CD4-positive, alpha-beta T cell treated with Interleukin-12 subunit alpha and Interleukin-12 subunit beta, for 1 hour (primary cell): ENCODE measurements at places on chromosomes 6 and 20.

DNA sequence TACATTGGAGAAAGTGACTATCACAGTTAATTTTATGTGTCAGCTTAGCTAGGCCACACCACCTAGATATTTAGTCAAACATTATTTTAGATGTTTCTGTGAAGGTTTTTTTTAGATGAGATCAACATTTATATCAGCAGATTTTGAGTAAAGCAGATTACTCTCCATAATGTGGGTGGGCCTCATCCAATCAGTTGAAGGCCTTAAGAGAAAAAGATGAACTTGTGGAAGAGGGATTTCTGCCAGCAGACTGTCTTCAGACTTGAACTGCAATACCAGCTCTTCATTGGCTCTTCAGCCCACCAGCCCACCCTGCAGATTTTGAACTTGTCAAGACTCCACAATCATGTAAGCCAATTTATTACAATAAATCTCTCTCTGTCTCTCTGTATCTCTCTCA, 25.1 kb upstream of the FBXO30 start:
- DNase-seq = no peak

DNA sequence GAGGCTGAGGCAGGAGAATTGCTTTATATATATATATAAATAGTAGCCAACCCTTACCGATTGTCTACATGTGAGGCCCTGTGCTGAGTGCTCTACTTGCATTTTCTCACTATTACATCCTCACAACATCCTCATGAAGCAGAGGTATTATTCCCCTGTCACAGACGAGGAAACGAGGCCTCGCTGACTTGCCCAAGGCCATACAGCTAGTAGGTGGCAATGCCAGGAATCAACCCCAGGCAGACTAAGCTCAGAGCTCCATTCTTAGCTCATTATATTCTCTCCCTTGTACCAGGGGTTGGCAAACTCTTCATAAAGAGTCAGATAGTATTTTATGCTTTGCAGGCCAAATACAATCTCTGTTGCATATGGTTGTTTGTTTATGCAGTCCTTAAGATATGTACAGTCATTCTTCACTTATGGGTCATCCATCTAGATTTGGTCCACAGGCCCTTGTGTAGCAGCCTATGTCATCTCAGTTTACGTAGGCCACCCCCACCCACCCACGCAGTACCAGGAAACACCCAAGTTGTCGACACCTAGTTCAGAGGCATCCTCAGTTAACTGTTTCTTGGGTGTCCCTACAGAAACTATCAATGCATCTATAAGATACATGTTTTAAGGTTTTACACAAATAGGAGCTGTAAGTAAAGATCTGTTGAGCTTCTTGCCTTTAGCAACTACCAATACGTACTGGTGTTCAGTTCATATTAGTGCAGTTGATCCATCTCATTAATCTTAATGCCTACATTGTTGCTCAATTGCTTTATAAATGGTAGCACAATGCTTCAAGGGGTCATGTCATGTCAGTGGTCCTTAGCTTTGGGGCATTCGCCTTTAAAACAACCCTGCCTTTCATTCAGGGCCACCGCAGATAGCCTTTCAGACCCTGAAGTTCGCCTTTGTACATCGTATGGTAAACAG, 3.0 kb downstream of the CASS4 start:
- DNase-seq = peak; percentile 53

DNA sequence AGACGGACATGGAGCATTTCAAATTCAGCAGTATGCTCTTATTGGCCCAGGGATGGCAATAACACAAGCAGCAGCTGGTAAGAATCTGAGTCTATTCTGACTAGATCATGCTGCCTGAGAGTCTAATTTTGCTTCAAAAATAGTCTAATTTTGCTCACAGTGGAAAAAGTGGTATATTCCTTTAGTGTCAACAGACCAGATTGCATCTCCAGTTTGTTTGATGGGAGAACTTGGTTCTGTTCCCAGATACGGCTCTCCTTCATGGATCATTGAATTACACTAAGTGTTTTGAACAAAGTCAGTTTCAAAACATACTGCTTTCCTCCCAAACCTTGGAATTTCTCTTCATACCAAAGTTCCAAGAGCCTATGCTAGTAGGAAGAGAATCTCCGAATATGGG, 586.1 kb downstream of the RNF144B start:
- no peak for DNase-seq

DNA sequence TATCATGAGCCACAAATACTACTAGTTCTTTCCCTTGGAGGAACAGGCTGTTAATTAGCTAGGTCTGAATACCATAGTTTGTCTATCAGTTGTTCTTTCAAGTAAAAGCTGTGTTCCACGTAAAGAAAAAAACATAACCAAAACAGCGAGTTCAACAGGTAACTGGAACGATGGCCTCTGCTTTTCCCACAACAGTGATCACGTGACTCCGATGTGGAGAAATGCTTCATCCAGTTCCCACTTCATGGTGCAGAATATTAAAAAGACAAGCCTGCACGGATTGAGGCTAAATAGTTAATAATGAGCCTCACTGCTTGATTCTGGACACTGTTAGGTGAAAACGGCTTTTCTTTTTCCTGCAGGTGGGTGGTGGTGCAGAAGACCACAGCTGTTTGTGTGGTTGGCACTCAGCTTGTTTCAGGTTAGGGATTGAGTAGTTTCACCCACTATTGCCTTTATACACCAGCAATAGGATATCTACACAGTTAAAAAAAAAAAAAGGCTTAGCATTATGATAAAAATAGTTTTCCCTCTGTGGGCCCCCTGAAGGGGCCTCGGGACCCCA, 88.1 kb downstream of the DACT2 start:
- DNase-seq = no peak

DNA sequence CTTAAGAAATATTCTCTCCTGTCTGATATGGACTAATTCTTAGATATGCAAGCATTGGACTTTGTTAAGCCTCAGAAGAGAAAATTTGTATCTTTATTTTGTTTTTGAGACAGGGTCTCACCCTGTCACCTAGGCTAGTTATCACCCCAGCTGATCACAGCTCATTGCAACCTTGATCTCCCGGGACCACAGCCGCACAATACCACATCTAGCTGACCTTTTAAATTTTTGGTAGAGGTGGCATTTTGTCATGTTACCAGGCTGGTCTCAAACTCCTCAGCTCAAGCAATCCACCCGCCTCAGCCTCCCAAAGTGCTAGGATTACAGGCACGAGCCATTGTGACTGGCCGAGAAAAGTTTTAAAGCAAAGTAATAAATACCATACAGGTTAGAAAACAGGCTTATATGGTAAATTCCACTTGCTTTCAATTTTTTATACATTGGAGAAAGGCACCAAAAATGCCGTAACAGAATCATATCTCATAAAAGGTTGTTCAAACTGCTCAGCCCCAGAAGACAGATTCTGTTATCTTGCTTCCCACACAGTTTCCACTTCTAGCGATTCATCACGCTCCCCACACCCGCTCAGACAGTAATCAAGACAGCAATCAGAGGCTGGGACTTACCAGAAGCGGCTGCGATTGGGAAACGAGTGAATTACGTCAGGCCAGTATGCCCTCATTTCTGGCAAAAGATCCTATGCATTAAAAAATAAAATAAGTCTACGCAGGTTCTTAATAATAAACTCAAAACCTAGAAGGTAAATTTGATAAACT, 13.8 kb downstream of the RNASET2 start:
- peak; percentile 58 for DNase-seq

DNA sequence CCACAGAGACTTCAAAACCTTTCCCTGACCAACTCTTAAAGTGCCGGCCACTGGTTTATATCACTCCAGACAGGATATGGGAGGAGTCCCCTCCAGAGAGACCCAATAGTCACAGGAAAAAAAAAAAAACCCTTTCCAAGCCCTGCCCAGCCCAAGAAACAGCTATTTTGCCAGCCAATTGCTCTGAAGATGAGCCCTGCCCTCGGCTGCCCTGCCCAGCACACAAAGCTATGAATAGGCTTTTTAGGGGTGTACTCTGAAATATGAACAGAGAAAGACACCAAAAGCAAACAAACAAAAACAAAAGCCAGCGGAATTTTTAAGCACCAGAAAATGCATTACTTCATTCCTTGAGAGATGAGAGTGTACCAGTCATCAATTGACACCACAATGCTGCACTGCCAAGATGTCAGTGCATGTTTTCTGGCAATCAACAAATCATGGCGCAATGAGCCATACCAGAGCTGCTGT, 275.1 kb downstream of the C6orf118 start:
- DNase-seq = no peak

GRCh38 chr6:11096109-11096508, 2.5 kb downstream of the SMIM13 start:
- peak; percentile 17 for DNase-seq

GRCh38 chr6:150813993-150814359, 51.5 kb upstream of the MTHFD1L start:
- no peak for DNase-seq

GRCh38 chr6:18883851-18884250, 496.7 kb downstream of the RNF144B start:
- no peak for DNase-seq

GRCh38 chr6:155108070-155108820, 113.1 kb downstream of the TIAM2 start:
- no peak for DNase-seq

- no peak for DNase-seq
These were observed 1.9 kb upstream of the EDN1 start for GRCh38 chr6:12288211-12288618.

DNA sequence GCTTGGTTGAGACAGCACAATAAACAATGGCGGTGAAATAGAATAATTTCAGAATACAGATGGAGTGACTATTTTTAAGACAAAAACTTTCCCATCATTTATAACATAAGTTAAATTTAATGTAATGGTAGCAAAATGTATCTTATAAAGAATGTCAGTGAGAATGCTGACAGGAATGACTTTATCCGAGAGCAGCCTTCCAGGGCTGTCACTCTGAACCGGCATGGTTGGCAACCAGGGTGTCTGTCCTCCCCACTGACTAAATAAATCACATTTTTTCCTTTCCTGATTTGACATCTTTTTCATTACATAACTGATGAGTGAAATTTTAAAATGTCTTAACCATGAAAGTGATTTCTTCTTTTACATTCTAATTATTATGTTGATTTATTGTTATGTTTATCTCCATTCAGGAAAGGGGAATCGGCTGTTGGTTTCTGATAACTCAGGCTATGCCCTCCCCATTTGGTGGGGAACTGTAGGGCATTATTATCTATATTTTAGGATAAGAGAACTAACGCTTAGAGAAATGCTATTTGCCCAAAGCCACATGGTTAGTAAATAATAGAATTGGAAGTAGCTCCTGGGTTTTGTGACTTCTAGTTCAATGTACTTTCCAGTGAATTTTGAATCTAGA, 109.2 kb upstream of the OGFRL1 start:
- no peak for DNase-seq

- no peak for DNase-seq
These were observed 78.0 kb upstream of the AFDN start for GRCh38 chr6:167748458-167749379.

- DNase-seq = peak; percentile 80
These were observed 58.6 kb downstream of the PPP1R3G start for GRCh38 chr6:5143634-5144311.
